Body of pancreas (tissue), 4 donors: ENCODE measurements at places on chromosomes 3 and 15. TPM values are rescaled to one million over a fixed set of nuclear protein-coding genes. Genes with fewer than 3 reads are reported as not detected.
A peak's percentile ranks its signal among the peaks of the same experiment; 100 is the strongest.

GRCh38 chr15:29792426-29793159, 29.7 kb downstream of the TJP1 start:
- DNase-seq: no peak

DNA sequence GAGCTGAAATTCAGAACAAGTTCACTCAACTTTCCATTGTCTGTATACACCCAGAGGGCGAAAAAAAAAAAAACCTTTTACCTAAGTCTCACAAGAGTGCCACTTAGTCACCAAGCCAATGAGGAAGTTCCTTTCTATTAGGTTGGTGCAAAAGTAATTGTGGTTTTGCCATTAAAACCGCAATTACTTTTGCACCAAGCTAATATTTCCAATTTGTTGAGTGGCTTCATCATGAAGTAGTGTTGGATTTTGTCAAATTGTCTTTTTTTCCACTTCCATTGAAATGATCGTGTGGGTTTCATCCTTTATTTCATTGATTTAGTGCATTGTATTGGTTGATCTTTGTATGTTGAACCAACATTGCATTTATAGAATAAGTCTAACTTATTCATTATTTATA, 253.9 kb downstream of the ZIC4 start:
- DNase-seq: no peak

DNA sequence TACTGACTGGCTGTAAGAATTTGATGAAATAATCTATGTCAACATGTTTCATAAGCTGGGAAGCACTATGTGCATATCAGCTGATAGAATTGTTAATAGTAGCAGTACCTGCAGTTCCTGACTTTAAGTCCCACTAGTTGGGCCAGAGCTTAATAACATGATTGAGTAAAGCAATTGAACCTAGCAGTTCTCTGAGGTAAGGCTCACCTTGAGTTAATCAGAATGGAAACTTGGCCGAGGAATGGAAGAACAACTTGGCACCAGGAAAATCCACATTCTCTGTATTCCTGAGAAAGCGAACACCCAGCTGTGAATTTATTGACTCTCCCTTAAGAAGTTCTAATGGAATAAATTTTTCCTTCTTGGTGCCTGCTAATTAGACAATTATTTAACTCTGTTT, 262.6 kb downstream of the IGSF11 start:
- DNase-seq: no peak

GRCh38 chr15:58597943-58598828, 151.3 kb downstream of the ADAM10 start:
- no peak for DNase-seq

GRCh38 chr3:116444819-116445310, 422 bp downstream of the LSAMP start:
- DNase-seq: no peak

GRCh38 chr3:169661361-169662131, 2.0 kb downstream of the MECOM start:
- DNase-seq: peak; percentile 60

DNA sequence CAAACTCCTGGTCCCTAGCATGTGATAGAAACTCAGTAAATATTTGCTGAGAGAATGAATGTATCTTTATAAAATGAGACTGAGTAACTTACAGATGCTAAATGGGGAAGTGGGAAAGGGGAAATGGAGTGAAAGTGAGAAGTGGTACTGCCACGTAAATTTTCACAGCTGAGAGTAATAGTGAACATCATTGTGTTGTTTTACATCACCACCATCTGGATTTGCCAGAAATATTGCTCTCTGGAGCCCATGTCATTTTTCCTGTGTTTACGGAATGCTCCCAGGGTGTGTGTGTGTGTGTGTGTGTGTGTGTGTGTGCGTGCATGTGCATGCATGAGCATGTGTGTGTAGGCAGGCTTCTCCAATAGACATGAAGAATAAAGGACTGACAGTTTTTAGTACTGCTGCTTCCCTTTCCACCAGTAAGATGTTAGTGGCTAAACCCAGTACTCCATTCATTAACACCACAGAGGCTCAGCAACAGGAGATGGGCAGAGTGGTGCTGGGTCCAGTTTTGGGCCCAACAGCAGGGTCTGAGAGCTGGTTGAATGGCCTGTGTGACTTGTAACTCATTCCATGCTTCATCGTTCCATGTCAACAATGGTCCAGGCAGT, 57.3 kb downstream of the DIPK2A start:
- DNase-seq: no peak

DNA sequence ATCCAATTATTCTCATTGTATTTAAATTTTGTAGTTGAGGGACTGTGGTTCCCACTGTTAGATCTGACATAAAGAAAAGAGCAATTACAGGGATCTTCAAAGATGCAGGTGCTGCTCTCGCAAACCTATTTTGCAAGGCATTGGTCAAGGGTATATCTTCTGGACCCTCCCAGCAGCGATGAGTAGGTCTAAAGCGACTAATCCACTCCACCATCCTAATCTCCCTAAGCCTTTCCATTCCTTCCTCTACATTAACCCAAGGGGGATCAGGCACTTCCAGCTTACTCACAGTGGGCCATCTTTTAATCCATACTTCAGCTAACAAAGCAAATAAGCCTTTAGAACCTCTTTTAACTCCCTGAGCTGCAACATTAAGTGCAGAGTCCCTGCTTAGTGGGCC, 37.0 kb upstream of the CPOX start:
- no peak for DNase-seq

DNA sequence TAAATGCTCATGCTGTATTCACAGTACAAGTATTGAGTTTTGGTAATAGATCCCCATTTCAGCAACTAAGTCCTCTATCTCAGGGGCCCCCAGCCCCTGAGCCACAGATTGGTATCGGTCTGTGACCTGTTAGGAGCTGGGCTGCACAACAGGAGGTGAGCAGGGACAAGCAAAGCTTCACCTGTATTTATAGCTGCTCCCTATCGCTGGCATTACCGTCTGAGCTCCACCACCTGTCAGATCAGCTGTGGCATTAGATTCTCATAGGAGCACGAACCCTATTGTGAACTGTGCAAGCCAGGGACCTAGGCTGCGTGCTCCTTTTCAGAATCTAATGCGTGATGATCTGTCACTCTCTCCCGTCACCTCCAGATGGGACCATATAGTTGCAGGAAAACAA, 262.8 kb upstream of the UBE2E2 start:
- no peak for DNase-seq

GRCh38 chr3:19202303-19202702, 54.0 kb downstream of the KCNH8 start:
- DNase-seq: no peak

- DNase-seq: no peak
Measured at GRCh38 chr3:150138824-150139223, 168.1 kb upstream of the PFN2 start.

DNA sequence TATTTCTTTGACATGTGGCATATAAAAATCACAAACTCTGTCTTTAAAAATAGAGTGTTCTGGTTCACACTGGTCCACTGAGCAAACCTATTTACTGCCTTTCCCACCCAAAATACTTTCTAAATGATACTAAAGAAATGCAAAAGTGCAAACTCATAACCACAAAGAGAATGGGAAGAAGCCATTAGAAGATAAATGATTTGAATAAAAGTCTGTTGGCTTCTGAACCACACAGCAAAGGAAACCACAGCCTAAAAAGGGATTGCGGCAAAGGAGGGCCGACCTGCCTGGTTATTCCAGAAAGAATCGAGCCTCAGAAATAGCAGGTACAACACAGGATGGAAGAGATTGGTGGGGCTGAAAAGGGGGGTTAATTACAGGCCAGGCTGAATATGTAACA, 599.5 kb downstream of the FHIT start:
- no peak for DNase-seq

- no peak for DNase-seq
Measured at GRCh38 chr3:136583823-136584222, 168.4 kb downstream of the STAG1 start.

DNA sequence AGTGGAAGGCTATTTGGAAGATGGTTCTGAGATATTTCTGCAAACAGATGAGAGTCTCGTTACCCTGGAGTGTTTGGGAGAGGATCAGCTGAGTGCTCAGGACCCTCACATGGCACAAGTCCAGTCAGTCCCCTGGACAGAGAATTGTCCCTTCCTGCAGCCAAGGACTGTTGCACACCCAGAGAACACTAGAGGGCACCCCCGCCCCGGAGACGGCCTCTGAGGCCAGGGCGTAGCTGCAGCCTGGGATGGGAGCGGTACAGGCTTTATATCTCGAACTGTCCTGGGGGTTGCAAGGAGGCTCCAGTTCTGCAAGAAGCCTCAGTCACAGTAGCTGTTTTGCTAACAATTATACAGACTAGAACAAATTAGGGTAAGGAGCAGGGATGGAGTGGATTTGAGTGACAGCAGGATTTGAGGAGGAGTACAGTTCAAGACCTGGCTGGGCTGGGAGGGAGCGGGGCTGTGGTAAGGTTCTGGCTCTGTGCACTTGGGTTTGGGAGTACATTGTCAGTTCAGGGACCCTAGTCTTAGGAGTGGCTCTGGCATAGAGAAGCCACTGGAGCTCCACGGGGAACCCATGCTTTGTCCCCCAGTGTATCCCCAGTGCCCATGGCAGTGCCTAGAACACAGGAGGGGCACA, 67.6 kb upstream of the HACD2 start:
- peak; percentile 81 for DNase-seq

DNA sequence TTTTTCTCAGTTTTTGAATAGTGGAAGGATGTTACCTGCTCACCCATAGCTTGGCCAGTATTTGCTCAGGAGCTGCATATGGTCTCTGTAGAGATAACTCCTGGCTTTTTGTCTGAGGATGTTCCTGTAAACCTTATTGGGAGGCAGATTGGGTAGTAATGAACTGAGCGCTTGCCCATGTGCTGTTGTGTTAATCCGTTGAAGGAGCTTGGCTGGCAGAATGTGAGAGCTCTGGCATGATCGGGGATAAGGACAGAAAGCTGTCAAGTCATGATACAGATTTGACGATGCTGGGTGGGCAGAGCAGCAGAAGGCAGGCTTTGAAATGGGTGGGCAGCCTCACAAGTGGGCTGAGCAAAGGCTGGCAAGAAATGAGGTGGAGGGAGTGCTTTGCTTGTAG, 27.4 kb downstream of the SH3GL3 start:
- no peak for DNase-seq

GRCh38 chr3:183439515-183439914, 11.1 kb upstream of the MCF2L2 start:
- no peak for DNase-seq

GRCh38 chr15:89321521-89322410, 12.9 kb downstream of the POLG start:
- DNase-seq: no peak

- DNase-seq: no peak
Measured at GRCh38 chr3:133573629-133574194, at the start of gene CDV3. Gene CDV3 (plus strand): TSS chr3:133573686. CDS start chr3:133574045, 359 bp downstream.

DNA sequence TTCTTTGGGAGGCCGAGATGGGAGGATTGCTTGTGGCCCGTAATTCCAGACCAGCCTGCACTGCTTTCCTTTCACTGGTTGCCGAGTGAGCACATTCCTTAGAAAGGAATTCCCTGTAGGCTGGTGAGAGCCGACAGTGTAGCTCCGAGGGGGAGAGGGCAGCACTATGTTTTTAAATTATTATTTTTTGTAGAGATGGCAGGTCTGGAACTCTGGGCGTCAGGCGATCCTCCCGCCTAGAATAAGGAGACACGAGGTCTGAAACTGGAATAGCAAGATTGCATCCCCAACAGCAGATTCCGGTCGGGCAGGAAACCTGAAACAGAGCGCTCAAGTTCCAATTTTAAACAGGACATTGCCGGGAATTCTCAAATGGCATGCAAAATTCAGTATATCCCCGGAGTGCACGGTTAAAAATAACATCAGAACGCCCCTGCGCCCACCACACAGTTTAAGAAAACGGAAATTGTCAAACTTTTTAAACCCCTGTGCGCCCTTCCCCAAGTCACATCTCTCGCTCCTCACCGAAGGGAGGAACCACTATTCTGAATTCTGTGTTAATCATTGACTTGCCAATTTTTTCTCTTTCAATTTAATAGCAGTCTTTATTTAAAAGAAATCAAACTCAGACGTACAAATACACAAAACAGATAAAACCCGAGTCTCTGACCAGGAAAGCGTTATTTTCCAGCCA, 643 bp upstream of the RNU5B-1 start:
- DNase-seq: peak; percentile 70

- DNase-seq: no peak
Measured at GRCh38 chr3:169022457-169022856, 641.1 kb downstream of the MECOM start.

GRCh38 chr3:122619040-122619439, 41.6 kb downstream of the PARP15 start:
- DNase-seq: no peak

- DNase-seq: no peak
Measured at GRCh38 chr15:36469311-36469966, 110.0 kb upstream of the CDIN1 start.

DNA sequence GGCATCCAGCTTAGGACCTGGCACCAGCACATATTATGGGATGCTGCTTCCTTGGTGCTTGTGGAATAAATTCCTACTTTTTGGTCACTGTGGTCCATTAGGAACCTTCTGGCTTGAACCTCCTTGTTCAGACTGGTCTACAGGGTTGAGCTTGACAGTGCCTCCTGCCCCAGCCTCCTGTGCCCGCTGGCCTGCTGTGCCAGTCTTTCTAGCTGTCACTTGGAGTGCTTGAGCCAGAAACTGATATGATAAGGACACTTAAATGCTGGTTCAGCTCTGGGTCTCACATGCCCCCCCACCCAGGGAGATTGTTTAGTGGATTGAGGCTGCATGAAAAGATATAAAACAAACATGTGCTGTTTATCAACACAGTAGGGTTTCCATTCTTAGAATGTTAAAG, 147.8 kb downstream of the SLCO3A1 start:
- DNase-seq: no peak

DNA sequence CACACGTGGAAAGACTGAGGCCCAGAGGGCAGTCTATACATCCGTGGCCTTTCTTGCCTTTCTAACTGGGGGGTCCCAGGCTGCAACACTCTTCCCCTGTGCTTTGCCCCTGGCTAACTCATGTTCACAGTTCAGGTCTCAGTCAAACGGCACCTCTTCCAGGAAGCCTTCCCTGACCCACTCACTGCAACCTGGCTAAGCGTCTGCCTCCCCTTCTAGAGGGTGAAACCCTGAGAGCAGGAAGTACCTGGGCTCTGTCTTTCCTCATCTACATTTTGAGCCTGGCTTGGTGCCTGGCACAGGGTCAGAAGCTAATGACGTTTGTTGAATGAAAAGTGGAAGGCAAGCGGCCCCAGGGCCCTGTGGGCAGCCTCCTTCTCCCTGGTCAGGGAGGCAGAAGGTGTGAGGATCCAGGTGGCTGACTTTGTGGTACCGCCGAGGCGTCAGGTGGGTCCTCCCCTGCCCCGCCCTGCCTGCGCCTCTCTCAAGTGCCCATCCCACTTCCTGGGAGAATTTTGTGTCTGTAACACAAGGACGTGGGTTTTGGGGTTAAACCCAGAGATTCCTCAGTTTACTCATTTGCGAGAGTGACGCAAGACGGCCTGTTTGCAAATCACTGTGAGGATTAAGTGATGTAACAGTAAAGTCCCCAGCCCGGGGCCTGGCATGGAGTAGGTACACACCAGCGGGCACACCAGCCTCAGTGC, 32.1 kb downstream of the DNASE1L3 start:
- no peak for DNase-seq

GRCh38 chr15:87193481-87193880, 1063.1 kb downstream of the NTRK3 start:
- DNase-seq: no peak

The RAB27A gene
- total RNA-seq: 9.9 TPM

The MUC20 gene
- total RNA-seq: 21.8 TPM

The DPPA4 gene
- total RNA-seq: not detected

The HTR3E gene
- not detected for total RNA-seq

The SERPINI1 gene
- total RNA-seq: 10.2 TPM

The ABHD6 gene
- total RNA-seq: 6.2 TPM

The CLDN16 gene
- total RNA-seq: 4.4 TPM

The LSMEM2 gene
- not detected for total RNA-seq

The CACNA1D gene
- total RNA-seq: 20.4 TPM
